Stimulated activated CD8-positive, alpha-beta memory T cell treated with anti-CD3 and anti-CD28 coated beads, Interleukin-7, amount 100 ng/mL, for 4 hours (primary cell): ENCODE measurements at places on chromosomes 3 and 15.

GRCh38 chr3:136236109-136236508 is 14.0 kb upstream of the PCCB start:
- no peak for DNase-seq

DNA sequence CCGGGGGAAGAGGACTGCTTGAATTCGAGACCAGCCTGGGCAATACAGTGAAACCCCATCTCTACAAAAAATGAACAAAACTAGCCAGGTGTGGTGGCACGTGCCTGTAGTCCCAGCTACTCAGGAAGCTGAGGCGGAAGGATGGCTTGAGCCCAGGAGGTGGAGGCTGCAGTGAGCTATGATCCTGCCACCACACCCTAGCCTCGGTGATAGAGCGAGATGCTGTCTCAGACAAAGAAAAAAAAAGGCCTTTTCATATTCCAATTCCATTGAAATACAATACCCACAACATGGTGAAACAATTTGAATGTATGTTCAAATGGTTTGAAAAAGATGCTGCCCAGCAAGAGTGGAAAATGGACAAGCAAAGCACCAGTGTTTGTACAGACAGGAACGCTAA is 61.8 kb upstream of the ZNF148 start:
- no peak for DNase-seq

GRCh38 chr3:18739099-18739433 is 313.9 kb upstream of the SATB1 start:
- DNase-seq, result no peak

DNA sequence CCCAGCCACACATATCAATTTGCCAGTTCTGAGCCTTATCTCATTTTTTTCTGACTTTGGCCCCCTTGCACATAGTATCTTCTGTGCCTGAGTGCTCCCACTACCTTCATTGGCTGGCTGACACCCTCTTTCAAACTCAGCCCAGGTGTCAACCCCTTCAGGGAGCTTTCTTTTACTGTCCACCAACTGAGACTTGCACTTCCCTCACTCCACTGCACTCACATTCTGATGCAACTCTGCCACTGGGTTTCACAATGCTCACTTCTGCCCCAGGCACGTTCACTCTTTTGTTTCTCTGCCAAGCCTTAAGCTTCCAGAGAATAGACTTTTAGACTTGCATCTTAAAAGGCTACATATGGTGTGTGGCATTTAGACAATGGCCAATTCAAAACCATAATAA is 101.5 kb upstream of the CBLB start:
- no peak for DNase-seq

- no peak for DNase-seq
Measured at GRCh38 chr15:64247906-64248541, 85.2 kb upstream of the PPIB start.

- no peak for DNase-seq
Measured at GRCh38 chr15:77409259-77410156, 10.4 kb downstream of the PEAK1 start.

DNA sequence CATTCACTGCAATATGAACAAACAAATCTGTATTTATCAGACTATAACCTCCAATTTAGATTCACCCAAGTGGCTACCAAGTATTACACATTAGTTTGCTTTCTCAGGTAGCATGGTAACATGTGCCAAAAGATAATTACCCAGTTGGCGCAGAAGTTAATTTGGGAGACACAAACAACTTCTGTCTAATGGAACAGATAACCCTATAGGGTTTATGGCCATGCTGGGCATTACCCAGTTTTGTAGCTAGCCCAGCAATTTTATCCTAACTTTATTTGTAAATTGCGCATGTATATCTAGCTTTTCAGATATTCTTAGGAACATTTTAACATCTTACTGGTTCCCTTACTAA is 780 bp downstream of the RPL22L1 start:
- DNase-seq, result no peak

- DNase-seq, result no peak
Measured at GRCh38 chr15:99435113-99435695, 130.6 kb upstream of the MEF2A start.

DNA sequence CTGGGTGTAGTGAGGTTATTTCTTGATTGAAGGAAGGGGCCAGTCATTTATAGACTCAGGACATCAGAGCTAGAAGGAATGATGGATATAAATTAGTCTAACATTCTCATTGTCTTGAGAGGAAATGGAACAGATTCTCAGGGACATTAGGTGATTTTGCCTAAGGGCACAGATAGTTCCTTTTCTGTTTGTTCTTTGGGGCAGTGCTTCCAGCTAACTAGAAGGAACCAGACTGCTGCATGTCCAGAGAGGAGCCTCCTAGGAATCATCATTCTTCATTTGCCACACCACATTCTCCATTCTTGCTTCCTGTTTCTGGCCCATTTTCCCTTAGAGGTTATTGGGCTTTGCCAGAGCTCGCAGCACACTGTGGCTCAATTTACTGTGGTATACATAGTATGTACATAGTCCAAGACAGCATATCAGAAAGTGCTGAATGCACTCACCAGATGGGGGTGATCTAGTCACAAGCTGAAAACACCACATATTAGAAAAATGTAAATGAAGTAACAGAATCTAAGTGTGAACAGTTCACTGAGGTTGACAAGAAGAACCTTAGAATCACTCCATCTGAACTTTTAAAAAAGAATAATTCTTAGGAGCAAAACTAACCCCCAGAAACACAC is 62.7 kb upstream of the MYZAP start:
- no peak for DNase-seq
